ENCODE measurements at places on chromosomes 16 and 17.

DNA sequence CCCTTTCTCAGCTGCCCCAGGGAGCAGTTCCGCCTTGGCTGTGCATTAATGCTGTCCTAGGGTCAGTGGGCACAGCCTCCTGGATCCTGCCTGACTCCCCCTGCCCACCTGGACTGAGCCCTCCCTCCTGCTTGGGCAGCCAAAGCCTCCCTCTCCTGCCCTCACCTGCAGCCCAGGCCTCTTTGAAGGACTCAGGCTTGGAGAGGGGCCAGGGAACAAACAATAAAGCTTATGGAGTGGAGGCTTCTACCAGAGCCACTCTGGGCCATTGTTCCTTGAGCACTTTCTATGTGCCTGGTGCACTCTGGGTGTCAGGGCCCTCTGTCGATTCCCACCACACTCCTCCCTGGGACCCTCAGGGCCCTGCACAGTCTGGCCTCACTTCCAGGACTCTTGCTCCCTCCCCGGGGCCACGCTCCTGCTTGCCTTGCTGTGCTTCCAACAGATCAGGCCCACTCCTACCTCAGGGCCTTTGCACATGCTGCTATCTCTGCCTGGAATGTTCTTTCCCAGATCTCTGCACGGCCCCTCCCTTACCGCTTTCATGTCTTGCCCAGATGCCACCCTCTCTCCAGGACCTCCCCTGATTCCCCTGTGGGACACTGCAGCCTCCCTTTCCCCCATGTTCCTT, 5.0 kb downstream of the KCNJ12 start:
- DNase-seq: no peak

DNA sequence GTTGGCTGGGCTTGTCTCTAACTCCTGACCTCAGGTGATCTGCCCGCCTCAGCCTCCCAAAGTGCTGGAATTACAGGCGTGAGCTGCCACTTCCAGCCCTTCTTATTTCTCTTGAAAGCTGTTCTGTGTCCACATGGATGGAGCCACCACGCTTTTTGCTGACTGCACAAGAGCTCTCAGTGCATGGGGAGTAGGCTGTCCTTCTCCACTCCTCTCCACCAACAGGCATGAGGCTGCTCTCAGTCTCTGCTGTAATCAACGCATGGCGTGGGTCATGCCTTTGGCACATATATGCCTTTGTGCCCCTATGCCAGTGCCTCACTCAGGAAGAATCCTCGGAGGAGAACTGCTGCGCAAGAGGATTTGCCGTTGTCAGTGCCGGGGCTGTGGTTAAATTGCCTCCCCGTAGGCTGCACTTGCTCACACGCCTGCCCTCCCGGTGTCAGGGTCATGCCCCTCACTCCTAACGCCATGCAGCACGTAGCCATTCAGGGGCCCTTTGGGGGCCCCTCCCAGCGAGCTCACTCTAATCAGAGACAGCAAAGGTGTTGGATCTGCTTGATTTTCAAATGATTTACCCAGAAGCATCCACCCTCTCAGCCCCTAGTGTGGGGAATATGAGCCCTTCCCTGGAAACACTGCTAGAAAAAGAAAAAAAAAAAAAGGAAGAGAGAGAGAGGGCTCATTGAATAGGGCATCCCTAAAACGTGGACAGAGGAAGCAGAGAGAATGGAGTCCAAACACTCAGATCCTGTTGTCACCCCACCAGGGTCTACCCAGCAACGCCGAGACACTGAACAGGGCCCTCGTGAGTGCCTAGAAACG, 47.5 kb upstream of the ZCCHC14 start:
- DNase-seq: no peak

GRCh38 chr17:38606646-38607611, 1.2 kb upstream of the SRCIN1 start:
- no peak for DNase-seq

GRCh38 chr16:88451586-88452481, 1.2 kb upstream of the ZFPM1 start:
- DNase-seq: no peak

GRCh38 chr17:2191227-2191626, 112.4 kb downstream of the SMG6 start:
- DNase-seq: no peak

- no peak for DNase-seq
Measured at GRCh38 chr16:72171236-72171635, 719 bp downstream of the PMFBP1 start.
